Cerebellar nuclear complex (tissue), 1 donor: ENCODE measurements at places on chromosomes 11 and 22.

DNA sequence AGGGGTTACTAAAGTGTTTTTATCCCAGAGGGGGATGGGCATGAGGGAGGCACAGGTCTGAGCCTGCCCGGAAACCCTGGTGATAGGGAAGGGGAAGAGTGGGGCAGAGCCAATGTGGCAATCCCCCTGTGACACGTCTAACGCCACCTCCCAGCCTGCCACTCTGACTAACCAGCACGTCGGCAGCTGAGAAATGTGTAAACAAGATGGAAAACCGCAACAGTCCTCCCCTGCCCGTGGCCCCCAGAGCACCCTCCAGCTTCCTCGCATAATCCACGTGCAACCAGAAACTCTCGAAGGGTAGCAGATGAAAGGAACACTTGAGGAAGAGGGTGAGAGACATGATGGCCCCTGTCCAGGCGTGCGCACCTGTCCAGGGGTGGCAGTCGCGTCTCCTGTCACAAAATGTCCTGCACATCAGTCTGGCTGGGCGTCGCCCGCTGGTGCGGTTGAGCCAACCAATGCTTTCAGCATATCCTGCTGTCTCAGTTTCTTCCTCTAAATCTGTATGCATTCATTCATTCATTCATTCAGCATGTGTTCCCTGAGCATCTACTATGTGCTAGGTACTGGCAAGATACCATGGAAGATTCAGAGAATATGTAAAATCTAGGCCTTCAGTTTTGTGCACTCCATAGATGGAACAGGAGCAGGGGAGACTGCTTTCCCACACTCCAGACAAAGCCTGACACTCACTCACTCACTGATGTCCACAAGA lies 4.5 kb downstream of the TMPRSS4 start:
- no peak for DNase-seq

- no peak for DNase-seq
Observed at GRCh38 chr11:113392236-113392921, 4.8 kb downstream of the ANKK1 start.

DNA sequence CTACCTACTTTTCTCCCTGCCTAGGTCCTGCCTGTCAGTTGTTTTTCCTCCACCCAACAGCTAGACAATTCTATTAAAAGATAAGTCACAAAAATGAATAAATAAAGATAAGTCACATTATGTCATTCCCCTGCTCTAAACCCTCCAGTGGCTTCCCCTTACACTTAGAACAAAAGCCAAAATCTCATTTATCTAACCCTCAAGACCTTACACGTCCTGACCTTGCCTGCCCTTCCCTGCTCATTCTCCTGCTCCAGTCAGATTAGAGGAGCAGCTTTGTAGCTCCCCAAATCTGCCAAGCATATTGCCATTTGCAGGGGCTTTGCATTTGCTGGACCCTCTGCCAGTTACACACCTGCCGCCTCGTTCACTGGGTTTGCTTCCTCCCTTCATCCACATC lies 16.7 kb downstream of the KREMEN1 start:
- DNase-seq = no peak

DNA sequence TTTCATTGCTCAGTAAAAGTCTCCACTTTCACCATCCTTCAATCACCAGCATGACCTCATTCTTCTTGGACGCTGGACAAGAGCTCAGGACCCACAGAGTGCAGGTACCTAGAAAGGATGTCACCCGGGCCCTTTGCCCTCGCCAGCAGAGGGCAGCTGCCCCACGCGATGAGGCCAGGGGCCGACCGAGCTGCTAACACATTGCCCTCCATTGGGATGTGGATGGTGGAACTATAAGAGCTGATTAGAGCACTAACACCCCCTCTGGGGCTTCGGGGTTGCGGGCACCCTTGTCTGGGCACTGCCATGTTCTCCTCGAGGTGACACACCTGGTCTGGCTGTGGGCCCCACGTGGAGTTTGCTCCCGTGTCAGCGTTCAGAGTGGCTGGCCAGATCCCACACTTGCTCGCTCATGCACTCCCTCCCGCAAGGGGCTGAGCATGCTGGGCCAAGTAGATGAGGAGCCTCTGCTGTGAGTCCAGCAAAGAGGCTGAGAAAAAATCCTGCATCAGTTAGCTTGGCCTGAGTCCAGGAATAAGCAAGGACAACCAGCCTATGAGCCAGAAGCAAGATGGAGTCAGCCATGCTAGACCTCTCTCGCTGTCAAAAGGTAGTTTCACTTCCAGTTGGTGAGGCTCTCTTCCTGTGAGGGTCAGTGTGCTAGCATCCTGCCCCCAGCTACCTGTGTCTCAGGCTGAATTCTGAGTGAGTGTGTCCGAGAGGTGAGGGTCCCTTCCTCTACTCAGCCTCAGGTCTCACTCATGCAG lies 9.8 kb downstream of the KRTAP5-6 start:
- no peak for DNase-seq

DNA sequence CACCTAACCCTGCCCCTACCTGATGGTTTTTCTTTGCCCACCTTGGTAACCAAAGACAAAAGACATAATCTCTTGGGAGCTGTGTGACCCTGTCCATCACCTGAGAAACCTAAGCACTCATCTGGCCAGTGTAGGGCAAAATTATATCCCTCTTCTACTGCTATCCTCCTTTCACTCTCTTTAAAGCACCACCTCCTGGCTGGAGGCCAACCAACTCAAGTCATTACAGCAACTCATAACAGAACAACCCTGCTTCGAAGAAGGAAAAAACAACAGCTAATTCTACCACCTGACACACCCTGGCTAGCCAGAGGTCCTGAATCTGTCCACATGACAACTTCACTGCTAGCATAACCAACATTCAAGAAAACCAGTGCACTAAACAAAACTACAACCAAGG lies 45.5 kb downstream of the GAS2 start:
- DNase-seq = no peak

GRCh38 chr11:113147249-113147648 lies 167.1 kb upstream of the TTC12 start:
- DNase-seq = no peak

GRCh38 chr11:102317768-102318103 lies 452 bp downstream of the BIRC3 start:
- DNase-seq = no peak

DNA sequence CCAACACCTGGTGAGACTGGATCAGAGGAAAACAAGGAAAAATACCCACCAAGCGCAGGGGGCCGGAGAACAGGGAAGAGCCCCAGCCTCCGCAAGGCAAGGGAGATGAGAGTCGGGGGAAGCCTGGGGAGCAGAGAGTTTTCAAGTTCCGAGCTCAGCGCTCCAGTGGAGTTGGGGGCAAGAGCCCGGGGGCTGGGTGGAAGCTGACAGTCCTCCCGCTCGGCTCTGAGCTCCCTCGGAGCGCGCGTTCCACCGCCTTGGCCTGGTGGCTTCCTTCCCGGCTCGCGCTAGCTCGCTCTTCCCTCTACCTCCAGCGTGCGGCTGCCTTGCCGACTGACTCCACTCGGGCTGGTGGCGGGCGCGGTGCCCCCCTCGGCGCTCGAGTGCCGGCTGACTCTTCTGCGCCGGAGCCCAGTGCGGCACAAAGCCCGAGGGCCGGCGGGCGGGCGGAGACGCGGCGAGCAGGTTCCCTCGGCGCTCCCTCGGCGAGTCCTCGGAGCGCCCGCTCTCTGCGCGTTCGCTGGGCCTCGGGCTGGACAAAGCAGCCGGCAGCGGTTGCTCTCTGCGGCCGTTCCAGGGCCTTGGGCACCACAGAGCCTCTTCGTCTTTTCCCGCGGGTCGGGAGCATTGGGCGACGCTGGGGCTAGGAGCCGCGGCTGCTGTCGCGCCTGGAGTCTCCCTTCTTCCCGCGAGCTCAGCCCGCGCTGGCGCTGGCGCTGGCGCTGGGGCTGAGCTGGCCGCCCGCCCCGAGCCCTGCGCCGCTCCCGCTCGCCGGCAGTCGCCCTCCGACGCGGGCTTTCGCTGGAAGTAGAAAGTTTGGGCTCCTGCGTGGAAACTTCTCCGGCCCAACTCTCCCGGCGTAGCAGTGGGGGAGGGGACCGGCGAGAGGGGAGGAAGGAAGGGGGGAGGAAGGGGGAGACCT lies 1.0 kb downstream of the PAX6 start:
- DNase-seq = no peak

- DNase-seq = no peak
Observed at GRCh38 chr11:57116654-57117053, 65.1 kb upstream of the LRRC55 start.

DNA sequence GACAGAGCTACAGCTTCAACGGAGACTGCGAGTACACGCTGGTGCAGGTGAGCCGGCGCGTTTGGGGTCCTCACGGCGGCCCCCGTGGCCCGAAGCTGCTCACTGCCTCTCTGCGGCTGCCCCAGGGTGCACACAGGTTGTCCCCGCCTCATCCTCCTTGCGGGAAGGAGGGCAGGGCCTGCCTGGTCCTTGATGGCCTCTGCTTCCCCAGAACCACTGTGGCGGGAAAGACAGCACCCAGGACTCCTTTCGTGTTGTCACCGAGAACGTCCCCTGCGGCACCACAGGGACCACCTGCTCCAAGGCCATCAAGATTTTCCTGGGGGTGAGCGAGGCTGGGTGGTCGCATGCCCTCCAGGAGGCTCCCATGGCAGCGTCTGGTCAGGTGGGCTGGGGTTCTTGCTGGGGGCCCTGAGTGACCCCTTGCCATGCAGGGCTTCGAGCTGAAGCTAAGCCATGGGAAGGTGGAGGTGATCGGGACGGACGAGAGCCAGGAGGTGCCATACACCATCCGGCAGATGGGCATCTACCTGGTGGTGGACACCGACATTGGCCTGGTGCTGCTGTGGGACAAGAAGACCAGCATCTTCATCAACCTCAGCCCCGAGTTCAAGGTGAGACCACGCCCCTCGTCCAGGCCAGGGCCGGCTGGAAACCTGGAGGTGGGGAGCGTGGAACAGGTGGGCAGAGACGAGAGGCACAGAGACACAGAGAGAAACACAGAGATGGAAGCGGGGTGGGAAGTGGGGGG lies 19.4 kb downstream of the MUC5AC start:
- no peak for DNase-seq

- no peak for DNase-seq
Observed at GRCh38 chr11:3105791-3106735, 48.8 kb upstream of the CARS1 start.

GRCh38 chr11:111918390-111919256 lies at the start of gene C11orf52:
C11orf52 (plus strand) TSS chr11:111918913; CDS start chr11:111918973, 60 bp downstream.
- no peak for DNase-seq

DNA sequence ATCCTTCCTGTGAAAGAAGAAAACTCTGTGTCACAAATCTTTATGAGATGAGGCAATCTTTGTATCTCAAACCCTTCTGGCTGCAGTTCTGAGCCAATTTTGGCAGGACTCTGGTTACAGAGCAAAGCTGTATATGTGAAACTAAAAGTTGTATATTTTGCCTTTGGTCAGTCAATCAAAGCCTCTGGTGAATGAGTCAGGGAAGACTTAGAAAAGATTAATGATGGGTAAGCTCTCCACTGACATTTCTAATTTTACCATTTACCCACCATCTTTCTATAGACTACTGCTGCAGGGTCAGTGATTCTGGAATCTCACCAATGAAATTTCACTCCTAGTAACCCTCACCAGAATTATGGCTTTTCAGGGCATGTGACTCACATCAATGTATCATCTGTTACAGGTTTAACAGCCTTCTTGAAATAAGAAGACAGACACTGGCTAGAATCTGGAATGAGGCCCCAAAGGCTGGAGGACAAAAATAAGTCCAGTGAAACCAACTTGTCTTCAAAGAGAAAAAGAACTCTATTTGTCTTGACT lies 43.3 kb downstream of the USP35 start:
- no peak for DNase-seq

DNA sequence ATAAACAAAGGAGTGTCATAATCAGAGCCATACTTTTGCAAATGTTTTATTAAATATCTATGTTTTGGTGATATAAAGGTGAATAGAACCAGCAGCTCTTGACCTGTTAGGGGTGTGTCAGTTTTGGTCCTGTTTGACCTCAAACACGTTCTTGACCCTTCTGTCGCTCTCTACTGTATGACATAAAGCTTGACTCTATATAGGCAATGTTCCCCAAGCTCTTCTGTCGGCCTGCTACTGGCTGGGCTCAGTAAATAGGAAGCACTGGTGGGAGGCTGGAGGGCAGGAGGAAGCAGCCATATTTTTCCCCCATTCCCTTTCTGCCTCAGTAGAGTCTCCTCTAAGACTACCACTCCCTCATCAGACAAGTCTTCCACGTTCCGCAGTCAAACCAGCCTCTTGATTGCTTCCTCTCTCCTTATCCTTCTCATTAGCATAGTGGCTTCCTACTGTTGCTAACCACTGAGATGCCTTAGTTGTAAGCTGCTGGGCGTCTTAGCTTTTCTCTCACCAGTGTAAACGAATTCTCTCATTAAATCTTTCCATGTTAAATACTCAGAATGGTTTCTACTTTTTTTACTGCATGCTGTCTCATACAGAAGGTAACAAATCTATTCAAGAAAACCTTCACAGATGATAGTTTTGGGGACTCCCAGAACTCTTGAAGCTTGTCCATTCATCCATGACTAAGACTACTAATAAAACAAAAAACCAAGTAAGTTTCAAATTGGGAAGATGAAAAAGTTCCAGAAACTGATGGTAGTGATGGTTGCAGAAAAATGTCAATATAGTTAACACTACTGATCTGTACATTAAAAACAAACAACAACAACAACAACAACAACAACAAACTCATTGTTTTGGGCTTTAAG lies 3.3 kb downstream of the NPAT start:
- DNase-seq = no peak
